ENCODE measurements at places on chromosomes 6 and 20. TPM values are rescaled to one million over a fixed set of nuclear protein-coding genes. Genes with fewer than 3 reads are reported as not detected.

EYA2 gene
- total RNA-seq: not detected

EMILIN3 gene
- total RNA-seq: not detected

CD2AP gene
- 38.9 TPM for total RNA-seq

HSPA1L gene
- 3.3 TPM for total RNA-seq

POU3F2 gene
- total RNA-seq: not detected

C6orf52 gene
- 3.0 TPM for total RNA-seq

HAO1 gene
- total RNA-seq: not detected

C6orf163 gene
- 3.2 TPM for total RNA-seq

LSM2 gene
- total RNA-seq: 89.9 TPM

BACH2 gene
- 65.8 TPM for total RNA-seq

RCAN2 gene
- total RNA-seq: 0.53 TPM

GGTLC1 gene
- total RNA-seq: not detected

SNPH gene
- total RNA-seq: 9.7 TPM

L3MBTL1 gene
- 10.6 TPM for total RNA-seq

CRYBG1 gene
- total RNA-seq: 34.8 TPM

CCN6 gene
- total RNA-seq: not detected

GHRH gene
- total RNA-seq: not detected

Data from activated naive CD8-positive, alpha-beta T cell treated with anti-CD3 and anti-CD28 coated beads, Interleukin-2, amount 10 ng/mL, durations not matched to agents 7 days and 5 days (primary cell).